ENCODE measurements at places on chromosomes 2 and 18.

DNA sequence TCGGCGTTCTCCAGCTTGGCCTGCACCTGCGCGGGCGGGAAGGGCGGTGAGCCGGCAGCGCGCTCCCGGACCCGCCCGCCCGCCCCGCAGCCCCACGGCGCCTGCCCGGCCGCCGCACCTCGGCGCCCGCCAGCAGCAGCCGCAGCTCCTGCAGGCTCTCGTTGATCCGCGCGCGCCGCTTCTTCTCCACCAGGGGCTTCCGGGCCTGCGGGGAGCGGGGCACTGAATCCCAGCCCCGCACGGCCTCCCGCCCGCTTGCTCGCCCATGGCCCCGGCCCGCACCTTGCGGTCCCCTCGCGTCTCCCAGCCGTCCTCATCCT lies 335 bp downstream of the HES6 start:
- no peak for DNase-seq

DNA sequence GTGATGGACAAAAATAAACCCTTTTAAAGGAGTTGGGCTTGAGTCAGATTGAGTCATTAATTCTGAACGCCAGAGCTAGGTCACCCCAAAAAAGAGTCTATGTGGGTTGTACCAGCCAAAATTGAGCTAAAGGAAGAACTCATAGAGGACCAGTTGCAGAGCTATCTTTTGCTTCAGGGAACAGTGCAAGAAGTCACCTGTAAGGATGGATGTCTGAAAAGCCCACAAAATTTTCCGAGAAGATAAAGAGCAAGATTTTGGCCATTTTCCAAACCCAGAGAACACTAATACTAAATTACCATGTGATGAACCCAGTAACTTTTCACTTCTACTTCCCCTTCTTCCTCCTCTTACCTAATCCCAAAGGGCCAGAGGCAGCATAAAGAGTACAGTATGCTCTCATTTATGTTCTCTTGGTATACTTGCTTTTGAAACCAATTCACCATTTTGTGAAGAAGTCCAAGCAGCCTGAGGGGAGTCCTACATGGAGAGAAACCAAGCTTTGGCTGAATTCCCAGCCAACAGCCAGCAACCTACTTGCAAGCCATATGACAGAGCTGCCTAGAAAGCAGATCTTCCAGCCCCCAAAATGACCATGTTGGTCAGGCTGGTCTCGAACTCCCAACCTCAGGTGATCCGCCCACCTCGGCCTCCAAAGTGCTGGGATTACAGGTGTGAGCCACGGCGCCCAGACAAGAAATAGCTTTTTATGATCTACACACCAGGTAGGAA lies 551.7 kb downstream of the SATB2 start:
- no peak for DNase-seq

GRCh38 chr2:234686088-234686890 lies 189.4 kb upstream of the ARL4C start:
- DNase-seq = no peak

DNA sequence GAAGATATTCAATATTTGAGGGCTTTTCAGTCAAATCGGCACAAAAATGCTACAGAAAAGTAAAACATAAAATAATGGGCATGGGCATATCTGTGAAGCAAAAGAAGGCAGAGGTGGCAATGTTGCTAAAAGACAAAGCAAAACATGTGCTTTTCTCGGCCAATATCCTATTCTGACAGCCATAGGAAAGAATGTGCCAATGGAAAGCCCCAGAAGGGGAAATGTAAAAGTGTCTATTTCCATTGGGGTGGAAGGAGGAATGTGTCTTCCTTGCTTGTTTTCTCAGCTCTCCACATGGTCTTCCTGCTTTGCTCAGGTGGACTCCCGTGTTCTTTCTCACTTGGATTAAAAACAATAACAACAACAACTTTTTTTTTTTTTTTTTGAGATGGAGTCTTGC lies 13.7 kb upstream of the PER2 start:
- no peak for DNase-seq

GRCh38 chr2:239813261-239814115 lies 211.7 kb downstream of the NDUFA10 start:
- no peak for DNase-seq

- no peak for DNase-seq
Observed at GRCh38 chr2:121902616-121903015, 147.2 kb downstream of the TSN start.

DNA sequence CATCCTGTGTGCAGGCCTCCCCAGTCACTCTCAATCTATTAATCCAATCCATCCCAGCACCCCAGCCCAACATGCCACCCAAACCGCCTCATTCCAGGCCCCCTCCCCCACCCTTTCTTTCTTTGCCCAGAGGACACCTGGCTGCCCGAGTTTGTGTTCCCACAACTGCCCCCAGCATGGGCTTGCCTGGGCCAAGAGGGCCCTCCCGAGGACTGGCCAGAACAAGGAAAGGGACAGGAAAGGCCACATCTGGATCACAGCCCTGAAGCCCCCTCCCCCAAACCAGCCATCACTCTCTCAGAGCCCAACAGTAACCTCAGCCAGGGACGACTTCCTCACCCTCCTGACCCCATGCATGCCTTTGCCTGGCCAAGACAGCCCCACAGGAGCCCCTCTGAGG lies 1.2 kb downstream of the TNS1 start:
- no peak for DNase-seq

GRCh38 chr2:72414137-72414760 lies 266.6 kb upstream of the CYP26B1 start:
- DNase-seq = no peak

All from CD4-positive, alpha-beta T cell treated with Interleukin-2 at 100 ng/mL for 4 hours (primary cell).